ENCODE measurements at places on chromosomes 12 and 14. TPM values are rescaled to one million over a fixed set of nuclear protein-coding genes. Genes with fewer than 3 reads are reported as not detected.

Gene ADAM20
- total RNA-seq, result 0.72 TPM

Gene MUCL1
- total RNA-seq, result not detected

Gene ACACB
- total RNA-seq, result 28.9 TPM

Gene LYZ
- 14.0 TPM for total RNA-seq

Gene SLC6A13
- total RNA-seq, result 0.26 TPM

Gene SPX
- total RNA-seq, result 30.8 TPM

Gene SCNN1A
- total RNA-seq, result 56.3 TPM

Gene KCNMB4
- total RNA-seq, result 0.72 TPM

Gene ACRBP
- total RNA-seq, result 2.9 TPM

Gene GZMH
- 0.67 TPM for total RNA-seq

Gene RPGRIP1
- 0.23 TPM for total RNA-seq

Gene PPFIBP1
- 31.2 TPM for total RNA-seq

Gene MYO1H
- not detected for total RNA-seq

Gene DENR
- 12.2 TPM for total RNA-seq

Gene DLK1
- 15.0 TPM for total RNA-seq

Gene JDP2
- 8.5 TPM for total RNA-seq

Gene LHX5
- not detected for total RNA-seq

Gene CCDC196
- 1.7 TPM for total RNA-seq

Gene FGD6
- total RNA-seq, result 9.8 TPM

Gene SAMD15
- 0.93 TPM for total RNA-seq

Gene FOXG1
- not detected for total RNA-seq

Gene CFAP54
- total RNA-seq, result 0.14 TPM

Data from pancreas (tissue), 10 donors.